ENCODE measurements at places on chromosomes 4 and X. TPM values are rescaled to one million over a fixed set of nuclear protein-coding genes. Genes with fewer than 3 reads are reported as not detected.

DNA sequence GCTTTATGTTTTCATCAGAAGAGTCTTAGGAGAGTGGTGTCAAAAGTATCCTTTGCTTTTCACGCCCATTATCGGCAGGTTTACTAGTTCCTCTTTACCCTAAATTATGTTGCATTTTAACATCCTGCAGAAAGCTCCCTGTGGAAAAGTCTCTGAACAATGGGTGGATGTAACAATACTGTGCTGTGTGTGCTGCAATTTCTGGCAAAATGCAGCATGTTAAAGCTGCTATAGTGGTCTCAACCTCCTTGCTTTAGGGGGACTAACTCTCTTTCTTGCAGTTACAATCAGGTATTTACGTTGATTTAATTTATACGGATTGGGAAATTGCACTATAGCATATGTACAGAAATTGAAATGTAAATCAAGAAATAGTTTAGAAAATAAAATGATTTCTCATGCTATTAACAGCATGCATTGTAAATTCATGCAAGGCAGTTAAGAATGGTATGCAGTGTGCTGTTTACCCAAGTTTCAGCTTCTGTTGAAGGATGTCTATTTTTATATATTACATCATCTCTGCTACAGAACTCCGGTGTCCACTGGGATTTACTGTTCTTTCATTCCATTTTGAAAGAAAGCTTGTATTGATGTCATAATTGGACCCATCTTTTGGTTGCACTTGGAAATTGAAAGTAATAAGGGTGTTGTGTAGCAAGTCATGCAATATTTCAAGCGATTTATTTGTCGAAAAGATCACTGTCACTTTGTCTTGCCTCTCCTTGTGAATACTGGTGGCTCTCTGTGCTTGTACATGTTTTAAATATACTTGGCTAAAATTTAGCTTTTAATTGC lies 145.7 kb downstream of the RAPGEF2 start:
- no peak for DNase-seq

DNA sequence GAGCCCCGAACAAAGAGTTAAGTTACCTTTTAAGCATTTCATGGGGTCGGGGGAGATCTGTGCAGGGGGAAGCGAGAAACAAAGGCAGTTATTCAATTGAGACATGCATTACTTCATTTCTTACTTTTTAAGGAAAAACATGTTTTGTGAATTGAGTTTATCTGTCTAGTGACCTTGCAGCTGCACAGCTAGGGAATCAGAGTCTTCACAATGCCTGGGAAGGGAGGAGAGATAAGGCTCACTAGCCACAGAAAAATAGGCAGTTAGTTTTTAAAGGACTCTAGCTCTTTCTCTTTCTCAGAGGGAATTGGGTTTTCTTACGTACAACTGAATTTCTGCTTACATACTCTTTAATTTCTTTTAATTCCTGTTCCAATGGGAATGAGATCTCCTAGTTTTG lies 26.2 kb upstream of the ZBTB33 start:
- no peak for DNase-seq

- no peak for DNase-seq
These were observed 401.8 kb upstream of the RPS6KA3 start for GRCh38 chrX:20668550-20668949.

- DNase-seq = no peak
These were observed 2.5 kb upstream of the PLP1 start for GRCh38 chrX:103774070-103774642.

GRCh38 chrX:48466696-48467095 lies 3.4 kb downstream of the SLC38A5 start:
- no peak for DNase-seq

- no peak for DNase-seq
These were observed 631.9 kb upstream of the INTU start for GRCh38 chr4:127000846-127001245.

GRCh38 chr4:127686658-127687057 lies 43.5 kb upstream of the SLC25A31 start:
- DNase-seq = no peak

GRCh38 chrX:56738670-56739069 lies 9.6 kb downstream of the NBDY start:
- no peak for DNase-seq

- DNase-seq = no peak
These were observed 168.1 kb upstream of the SLC7A11 start for GRCh38 chr4:138410266-138410665.

- DNase-seq = no peak
These were observed 236.5 kb downstream of the PARM1 start for GRCh38 chr4:75169427-75169826.

DMRTC1 gene
- 0.36 TPM for polyA plus RNA-seq

PRDM8 gene
- 2.1 TPM for polyA plus RNA-seq

DCHS2 gene
- polyA plus RNA-seq = 7.6 TPM

MND1 gene
- polyA plus RNA-seq = 12.9 TPM
